ENCODE measurements at places on chromosomes 1 and 21.
A peak's percentile ranks its signal among the peaks of the same experiment; 100 is the strongest.

GRCh38 chr1:20411196-20411980, 74.6 kb downstream of the CAMK2N1 start:
- no peak for DNase-seq

DNA sequence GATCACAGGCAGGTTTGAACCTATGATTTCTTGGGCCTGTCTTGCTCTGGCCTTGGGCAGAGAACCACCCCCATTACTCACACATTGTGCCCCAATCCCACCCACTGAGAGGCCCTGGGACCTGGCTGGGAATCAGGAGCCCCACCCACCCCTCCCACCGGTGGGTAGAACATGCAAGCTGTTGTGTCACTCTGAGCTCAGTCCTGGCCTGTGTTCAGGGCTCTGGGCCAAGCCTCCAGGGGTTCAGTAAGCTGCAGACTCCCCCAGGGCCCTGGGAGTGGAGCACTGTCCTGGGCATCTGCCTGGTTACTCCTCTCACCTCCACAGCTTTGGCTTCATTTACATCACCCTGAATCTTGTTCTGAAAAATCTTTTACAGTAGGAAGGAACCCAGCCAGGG, 270.5 kb downstream of the RRAGC start:
- peak; percentile 70 for DNase-seq

- DNase-seq = no peak
These were observed 63.0 kb downstream of the TGFB2 start for GRCh38 chr1:218408135-218408534.

DNA sequence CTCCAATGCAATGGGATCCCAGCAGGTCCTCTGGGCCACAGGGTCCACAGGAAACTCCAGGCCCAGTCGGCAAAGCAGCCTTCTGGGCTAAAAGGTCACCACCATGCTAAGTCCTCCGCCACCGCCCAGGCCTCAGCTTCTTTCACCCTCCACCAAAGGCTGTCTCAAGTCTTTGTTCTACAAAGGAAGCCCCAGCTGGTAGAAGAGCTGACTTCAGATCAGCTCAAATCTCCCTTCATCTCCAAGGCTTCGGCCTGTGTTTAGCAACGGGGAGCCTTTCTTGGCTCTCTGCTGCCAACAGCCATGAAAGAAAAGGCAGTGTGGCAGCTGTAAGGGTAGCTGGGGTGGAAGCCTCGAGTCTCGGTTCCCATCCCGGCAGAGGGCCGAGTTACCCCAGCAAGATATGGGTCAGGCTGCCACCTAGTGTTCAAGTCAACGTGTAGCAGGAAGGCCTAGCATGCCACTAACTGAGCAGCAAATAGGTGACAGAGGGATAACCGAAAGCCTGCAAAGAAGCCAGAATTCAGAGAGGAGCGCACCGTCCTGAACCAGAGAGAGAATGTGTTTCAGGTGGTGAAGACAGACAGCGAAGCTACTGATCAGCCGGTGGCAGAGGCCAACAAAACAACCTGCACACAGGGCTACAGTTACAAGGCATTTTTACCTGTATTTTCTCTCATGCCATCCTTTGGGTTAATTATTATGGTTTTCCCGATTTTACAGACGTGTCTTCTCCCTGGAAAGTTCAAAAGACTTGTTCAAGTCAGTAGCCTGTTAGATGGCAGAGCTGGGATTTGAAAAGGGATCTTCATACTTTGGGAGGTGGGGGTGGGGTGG, 26.8 kb upstream of the CRNN start:
- peak; percentile 75 for DNase-seq

DNA sequence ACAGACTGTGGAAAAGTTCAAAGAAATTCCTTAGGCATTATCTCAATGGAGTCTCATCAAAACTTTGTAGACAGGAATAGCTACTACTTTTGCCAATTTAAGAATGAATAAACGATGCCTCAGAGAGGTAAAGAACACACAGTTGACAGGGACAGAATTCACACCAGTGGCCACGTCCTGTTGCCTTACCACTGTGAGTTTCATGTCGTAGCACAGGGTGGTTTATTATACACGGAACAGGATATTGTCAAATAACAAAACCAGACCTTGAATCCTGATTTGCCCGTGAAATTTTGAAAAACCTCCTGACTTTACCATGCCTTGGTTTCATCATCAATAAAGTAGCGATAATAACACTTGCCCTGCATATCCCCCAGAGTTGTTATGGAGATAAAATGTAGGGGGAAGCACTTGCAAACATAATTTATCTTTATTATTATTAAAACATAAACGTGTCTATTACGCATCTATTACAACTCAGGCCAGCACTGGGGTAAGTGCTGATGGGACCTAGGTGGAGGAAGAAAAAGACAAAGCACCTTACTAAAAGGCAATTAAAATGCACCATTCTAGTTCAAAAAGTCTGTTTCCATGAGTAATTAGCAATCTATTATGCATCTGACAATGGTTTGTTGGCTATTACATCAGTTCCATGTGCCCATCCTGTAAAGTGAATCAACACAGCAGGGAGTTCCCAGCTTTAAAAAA, 408.1 kb upstream of the RUNX1 start:
- DNase-seq = no peak

DNA sequence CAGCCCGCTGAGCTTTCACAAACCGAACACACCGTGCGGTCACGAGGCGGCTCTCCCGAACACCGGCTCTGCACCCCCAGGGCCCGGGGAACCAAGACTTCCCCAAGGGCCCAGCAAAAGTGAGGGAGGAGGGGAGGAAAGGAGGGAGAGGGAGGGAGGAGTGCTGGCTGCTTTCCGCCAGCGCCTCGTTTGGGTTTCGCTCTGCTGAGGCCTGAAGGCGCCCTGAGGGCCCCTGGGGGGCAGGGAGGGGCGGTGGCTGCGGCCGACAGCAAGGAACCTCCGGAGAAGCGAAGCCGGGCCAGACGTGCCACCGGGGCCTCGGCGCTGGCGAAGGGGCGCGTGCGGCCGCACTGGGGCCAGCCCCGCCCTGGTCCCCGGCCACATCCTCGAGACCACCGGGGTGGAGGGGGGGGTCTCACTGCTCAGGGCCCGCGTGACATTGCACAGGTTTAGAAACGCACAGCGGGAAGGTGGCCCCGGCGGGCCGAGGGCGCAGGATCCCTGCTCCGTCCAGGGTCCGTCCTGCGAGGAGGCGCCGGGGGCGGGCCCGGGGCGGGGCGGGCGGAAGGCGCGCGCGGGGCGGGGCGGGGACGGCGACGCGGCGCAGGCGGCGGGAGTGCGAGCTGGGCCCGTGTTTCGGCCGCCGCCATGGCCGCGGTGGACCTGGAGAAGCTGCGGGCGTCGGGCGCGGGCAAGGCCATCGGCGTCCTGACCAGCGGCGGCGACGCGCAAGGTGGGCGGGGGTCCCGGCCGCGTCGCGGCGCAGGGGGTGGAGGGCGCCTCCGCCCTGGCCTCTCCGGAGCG, at the start of gene PFKL:
TSS of gene PFKL (plus strand) at position 596 of the 804 bp plus-strand sequence. CDS start at position 649, 53 bp downstream.
- DNase-seq = peak; percentile 83

- no peak for DNase-seq
These were observed 46.2 kb downstream of the ZNF648 start for GRCh38 chr1:182015360-182015759.

DNA sequence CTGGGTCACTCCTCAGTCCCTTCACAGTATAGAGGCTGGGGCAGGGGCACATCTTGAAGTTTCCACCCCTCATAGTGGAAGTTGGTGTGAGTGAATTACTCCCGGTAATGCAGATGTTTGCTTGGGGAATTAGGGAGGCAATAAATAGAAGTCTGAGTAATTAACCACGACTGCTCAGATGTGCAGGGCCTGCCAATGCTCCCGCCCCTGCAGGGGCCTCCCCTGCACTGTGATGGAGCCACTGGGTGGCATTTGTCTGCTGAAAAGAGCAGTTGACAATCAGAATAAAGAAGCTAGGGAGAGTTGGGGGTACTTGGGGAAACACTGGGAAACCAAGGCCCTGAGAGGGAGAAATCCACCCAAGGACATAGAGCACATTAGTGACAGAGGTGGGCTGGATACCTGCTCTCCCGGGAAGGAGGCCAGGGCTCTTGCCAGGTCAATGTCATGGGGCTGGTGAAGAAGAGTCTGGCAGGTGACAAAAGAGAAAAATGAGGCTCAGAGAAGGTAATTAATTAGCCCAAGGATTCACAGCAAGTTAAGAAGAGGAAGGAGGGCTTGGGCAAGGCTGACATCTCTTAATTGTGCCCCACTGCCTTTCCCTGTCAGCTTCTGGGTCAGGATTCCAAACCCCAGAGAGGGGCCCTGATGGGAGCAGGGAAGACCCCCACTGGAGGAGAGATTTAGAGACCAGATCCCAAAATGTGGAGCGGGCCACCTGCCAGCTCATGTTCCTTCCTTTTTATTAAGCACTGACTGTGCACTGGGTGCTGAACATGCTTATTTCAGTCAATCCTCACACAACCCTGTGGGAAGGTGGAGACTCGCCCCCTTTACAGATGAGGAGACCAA, 436.2 kb downstream of the MATN1 start:
- DNase-seq = no peak

GRCh38 chr1:215376544-215377264, 190.4 kb upstream of the KCTD3 start:
- no peak for DNase-seq

GRCh38 chr1:180083164-180083563, 71.5 kb upstream of the QSOX1 start:
- DNase-seq = no peak

DNA sequence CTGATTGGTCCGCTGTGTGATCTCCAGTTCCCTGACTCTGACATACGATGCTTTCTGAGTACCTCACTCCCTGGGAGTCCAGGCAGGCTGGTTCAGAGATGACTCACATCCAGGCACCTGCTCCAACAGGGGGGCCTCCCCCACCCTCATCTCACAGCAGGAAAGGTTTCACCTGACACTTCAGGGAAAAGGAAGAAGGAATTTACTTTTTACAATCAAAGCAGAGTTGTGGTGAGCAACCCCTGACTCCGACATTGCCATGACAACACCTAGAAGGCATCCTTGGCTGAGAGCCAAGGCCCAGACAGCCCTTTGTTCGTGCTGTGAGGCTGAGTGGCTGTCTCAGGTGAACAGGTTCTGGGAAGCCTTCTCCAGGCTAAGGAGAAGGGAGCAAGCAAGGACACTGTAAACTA, 164.6 kb upstream of the GJB5 start:
- no peak for DNase-seq

DNA sequence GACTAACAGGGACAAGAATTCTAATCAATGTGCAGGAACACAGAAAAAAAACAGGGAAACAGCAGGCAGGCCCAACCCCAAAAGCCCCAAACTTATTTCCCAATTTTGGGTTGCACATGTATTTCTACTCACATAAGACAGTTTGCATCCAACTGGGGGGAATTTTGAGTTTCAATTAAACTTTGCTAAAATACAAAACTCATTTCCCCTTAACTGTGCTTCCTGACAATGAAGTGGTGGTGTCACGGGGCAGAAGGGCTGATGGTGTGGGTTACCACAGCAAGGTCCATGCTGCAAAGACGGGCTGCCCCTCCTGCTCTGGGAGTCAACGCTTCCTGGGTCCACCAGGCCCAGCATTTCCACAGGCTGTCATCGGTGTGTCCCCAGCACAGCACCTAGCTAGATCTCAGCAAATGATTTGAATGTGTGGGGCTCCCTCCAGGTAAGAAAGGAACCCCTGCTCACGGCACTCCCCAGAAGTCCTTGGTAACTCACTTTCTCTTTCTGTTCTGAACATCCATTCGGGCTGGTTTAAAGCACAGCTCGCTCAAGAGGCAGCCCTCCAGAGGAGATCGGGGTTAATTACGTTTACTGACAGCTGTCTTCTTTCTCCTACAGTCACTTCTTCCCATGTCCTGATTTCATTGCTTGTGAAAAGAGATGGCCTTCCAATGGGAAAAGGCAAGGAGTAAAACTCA, 27.4 kb downstream of the HIVEP3 start:
- DNase-seq = peak; percentile 50

DNA sequence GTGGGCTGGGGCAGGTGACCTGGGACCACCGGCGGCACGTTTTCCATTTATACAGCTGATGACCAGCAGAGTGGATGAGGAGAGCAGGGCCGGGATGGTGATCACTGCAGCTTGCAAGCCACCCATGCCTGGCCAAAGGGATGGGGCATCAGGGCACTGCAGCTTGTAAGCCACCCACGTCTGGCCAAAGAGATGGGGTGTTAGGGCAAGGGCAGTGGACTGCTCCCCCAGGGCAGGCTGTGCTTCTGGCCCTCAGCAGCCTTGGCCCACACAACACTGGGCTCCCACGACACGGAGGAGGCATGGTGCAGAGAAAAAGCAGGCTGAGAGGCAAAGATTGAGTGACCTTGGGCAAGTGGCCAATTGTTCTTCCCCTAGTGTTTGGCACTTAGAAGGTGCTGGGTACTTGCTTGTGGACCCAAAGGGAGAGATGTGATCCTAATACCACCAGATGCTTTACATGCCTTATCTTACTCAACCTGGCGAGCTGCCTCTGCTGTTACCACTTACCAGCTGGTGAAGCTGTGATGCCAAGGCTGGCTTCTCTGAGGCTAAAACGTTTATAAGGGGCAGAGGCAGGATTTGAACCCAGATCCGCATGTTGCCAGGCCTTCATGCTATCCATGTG, 48.3 kb downstream of the TRIM62 start:
- no peak for DNase-seq

- DNase-seq = no peak
These were observed 2.2 kb upstream of the FHAD1 start for GRCh38 chr1:15244813-15245212.

DNA sequence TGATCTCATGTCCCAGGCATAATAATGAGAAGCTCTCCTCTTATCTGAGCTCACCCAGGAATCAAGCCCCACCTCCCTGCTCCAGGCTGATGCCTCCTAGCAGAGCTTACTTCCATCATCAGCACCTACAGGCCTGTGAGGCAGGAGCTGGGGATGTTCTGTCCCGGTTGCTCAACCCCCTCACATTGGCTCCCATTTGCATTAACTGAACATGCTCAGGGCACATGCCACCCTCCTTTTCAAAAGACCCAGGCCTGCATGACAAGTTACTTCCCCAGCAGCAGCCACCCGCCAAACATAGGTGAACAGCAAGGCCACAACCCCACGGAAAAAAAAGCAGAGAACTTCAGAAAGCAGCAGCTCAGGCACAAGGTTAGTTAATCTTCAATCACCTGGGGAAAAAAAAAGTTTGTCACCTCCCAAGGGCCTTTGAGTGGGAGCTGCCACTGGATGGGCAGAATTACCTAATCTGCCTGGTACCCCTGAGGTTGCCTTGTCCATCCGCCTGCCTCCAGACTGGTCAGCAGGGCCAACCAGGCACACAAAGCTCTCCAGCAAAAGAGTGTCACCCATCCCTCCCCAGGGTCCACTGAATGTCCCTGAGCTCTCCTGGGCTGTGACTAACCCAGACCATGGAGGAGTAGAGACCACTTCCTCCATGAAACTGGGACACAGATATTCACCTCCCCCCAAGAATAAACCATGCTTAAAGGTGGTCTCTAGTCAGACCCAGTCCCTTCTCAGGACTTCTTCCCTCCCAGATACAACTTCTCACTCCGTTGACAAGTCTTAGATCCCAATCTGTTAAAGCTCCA, 4.4 kb downstream of the KCNN3 start:
- DNase-seq = no peak

GRCh38 chr1:110617589-110617988, 11.4 kb upstream of the KCNA2 start:
- no peak for DNase-seq

- DNase-seq = no peak
These were observed 14.0 kb downstream of the LAPTM5 start for GRCh38 chr1:30743584-30744059.

- DNase-seq = no peak
These were observed 2.1 kb upstream of the KCNAB2 start for GRCh38 chr1:6043561-6043960.

- no peak for DNase-seq
These were observed 24.3 kb upstream of the SLC35D1 start for GRCh38 chr1:67078291-67078690.

Data from Right ventricle myocardium superior (tissue), 1 donor.